Mucosa of gallbladder (tissue), 1 donor: ENCODE measurements at places on chromosomes 7 and 10.

DNA sequence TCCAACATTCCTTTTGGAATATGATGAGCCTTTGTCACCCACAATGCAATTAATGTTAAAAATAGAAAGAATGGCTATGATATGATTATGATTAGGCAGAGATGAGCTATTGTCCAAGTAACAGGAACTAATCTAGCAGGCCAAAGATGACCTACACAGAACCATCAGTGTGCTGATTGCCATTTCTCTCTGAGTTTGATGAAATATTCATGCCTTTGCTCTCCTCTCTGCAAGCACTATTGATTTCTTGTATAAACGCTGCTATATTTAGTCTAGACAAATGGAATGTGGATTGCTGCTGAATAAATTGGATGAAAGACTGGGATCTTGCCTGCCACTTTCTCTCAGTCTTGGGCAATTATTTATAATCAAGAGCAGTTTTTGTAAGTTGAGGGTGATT is 85.4 kb downstream of the HDAC9 start:
- DNase-seq = no peak

DNA sequence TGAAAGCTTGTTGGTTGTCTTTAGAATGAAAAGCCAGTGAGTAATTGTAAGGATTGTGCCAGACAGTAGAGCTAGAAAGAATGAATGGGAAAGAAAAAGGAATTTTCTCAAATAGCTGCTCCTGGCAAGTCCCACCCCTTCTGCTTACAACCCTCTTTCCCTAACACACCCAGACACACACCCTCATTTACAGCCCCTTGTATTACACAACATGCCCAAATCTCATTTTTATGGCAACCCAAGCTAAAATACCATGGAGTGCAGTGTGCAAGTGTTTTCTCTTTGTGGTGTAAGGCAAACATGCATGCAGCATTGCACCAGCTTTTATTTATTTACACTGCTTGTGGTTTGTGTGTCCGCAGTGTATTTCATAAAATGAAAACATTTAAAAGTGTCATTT is 1.5 kb downstream of the PRKAR2B start:
- no peak for DNase-seq

- DNase-seq = no peak
Observed at GRCh38 chr7:47186316-47186715, 395.6 kb downstream of the TNS3 start.

DNA sequence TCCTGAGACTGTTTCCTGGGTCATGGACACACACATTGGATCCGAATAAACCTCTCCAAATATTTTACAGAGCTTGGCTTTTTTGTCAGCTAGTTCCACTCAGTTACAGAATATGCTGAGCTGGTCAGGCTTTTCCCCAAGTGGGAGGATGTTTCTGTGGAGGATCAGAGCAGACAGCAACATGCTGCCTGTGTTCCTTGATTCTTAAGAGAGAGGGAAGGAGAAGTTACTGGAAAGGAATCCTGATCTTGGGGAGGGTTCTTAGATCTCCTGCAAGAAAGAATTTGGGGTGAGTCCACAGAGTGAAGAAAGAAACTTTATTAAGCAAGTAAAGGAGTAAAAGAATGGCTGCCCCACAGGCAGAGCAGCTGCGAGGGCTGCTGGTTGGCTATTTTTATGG is 76.8 kb upstream of the RPA3 start:
- DNase-seq = no peak

DNA sequence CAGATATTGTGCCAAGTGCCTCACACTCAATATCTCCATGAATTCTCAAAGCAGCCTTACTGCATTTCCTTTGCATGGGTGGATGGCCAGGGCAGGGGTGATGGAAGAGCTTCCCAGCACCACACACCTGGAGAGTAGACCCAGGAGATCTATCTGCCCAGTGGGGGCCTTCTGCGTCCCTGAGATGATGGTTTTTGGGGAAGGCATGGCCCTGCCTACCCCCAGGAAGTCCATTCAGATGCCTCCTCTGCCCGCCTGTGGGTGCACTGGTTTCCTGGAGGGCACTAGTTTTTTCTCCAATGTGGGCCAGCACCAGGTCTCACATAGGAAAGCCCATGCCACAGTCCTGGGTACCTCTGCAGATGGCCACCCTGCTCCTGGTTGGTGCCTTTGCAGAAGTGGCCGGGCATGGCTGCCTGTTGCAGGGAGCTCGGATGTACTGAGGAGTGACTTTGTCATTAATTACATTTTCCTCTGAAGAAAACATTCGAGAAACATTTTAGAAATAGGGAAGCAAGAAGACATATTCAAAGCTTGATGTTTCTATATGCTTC is 28.2 kb upstream of the ZNF488 start:
- no peak for DNase-seq

DNA sequence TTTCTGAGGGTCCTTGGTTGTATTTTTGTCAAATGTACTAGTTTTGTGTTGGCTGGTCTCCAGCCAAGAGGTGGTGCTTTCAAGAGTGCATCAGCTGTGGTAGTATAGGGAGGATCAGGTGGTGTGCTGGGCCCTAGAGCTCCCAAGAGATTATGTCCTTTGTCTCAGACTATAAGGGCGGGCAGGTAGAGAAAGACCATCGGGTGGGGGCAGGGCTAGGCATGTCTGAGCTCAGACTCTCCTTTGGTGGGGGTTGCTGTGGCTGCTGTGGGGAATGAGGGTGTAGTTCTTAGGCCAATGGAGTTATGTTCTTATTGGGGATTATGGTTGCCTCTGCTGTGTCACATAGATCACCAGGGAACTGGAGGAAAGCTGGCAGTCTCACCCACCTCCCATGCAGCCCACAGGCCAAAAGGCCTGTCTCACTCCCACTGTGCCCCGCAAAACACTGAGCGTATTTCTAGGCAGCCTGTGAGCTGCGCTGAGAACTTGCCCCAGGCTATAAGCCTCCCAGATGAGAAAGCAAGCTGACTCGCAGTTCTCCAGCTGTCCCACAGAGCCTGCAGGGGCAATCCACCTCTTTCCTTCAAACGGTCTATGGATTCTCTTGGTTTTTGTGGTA is 1066.7 kb downstream of the GRM8 start:
- DNase-seq = no peak

DNA sequence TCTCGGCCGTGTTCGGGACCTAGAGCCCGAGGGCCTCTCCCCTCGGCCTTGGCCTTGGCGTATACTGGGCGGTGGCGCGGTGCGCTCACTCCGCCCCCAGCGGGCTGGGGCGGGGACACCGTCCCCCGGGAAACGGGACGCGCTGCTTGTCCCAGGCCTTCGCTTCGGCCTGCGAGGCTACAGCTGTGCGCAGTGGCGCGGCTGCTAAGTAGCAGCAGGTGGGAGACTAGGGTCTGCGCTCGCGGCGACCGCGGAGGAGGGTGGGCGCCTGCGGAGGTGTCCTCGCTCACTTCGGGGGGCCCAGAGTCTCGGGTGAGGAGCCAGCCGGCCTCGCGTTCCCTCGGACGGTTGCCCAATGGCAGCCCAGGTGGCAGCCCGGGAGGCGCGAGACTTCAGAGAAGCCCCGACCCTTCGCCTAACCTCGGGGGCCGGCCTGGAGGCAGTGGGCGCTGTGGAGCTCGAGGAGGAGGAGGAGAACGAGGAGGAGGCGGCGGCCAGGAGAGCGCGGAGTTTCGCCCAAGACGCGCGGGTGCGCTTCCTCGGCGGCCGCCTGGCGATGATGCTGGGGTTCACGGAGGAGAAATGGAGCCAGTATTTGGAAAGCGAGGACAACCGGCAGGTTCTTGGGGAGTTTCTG is at the start of gene DNAH11:
Gene DNAH11, plus strand, starts transcription at position 149 of the 637 bp plus-strand sequence. Its CDS starts 207 bp downstream, at position 356.
- no peak for DNase-seq

GRCh38 chr7:55132890-55133551 is 114.2 kb downstream of the EGFR start:
- peak; percentile 81 for DNase-seq
